Esophagus (tissue), 2 donors: ENCODE measurements at places on chromosomes 16 and 17. TPM values are rescaled to one million over a fixed set of nuclear protein-coding genes. Genes with fewer than 3 reads are reported as not detected.

The MAPT gene
- polyA plus RNA-seq: 4.7 TPM

The CA4 gene
- polyA plus RNA-seq: 1.5 TPM

The TBC1D26 gene
- 0.05 TPM for polyA plus RNA-seq

The HS3ST2 gene
- polyA plus RNA-seq: 0.08 TPM

The TPPP3 gene
- polyA plus RNA-seq: 15.2 TPM

The TMEM98 gene
- polyA plus RNA-seq: 18.2 TPM
